ENCODE measurements at places on chromosomes 12 and 14.

GRCh38 chr14:96091941-96092411, 52.8 kb downstream of the C14orf132 start:
- no peak for DNase-seq

DNA sequence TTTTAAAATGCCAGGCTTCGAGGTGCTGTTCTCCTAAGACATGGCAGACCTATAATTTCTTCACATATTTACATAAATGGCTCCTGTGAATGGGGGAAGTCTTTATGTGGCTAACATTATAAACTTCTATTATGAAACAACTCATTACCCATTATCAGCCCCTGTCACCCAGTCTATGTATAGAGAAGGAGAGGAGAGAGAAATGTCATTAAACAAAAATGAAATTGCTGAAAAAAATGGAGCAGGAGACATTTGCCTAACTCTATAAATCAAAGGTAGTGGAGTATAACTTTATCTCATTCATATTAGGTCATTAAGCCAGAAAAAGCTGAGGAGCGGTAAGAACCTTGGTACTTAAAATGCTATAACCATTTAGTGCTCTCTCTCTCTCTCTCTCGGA, 71.9 kb upstream of the KRR1 start:
- no peak for DNase-seq

DNA sequence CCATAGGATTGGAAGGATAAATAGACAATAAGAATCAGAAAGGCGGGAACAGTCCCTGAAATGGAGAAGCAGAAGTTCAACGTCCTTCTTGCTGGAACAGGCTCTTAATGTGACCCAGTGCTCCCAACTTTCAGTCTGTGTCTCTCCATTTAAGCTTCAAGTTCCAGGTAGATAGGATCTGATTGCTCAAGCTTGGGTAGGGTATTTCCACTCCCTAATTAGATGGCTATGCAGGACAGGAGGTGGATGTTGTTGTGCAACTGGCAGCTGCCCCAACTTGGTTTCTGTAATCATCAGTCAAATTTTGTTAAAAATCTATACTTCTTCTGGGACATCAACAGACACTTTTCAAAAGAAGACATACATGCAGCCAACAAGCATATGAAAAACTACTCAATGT, 266.2 kb downstream of the C12orf75 start:
- no peak for DNase-seq

- DNase-seq = no peak
These were observed 25.8 kb downstream of the SLC39A9 start for GRCh38 chr14:69424149-69424923.

- DNase-seq = no peak
These were observed 126.0 kb upstream of the KITLG start for GRCh38 chr12:88706286-88706685.

- no peak for DNase-seq
These were observed 1.6 kb downstream of the GIT2 start for GRCh38 chr12:109994401-109995175.

- DNase-seq = no peak
These were observed 42.7 kb downstream of the AEBP2 start for GRCh38 chr12:19482036-19482435.

- DNase-seq = no peak
These were observed 684 bp upstream of the KLRF2 start for GRCh38 chr12:9880532-9881078.

- no peak for DNase-seq
These were observed 57.4 kb upstream of the KCNJ8 start for GRCh38 chr12:21831791-21832344.

DNA sequence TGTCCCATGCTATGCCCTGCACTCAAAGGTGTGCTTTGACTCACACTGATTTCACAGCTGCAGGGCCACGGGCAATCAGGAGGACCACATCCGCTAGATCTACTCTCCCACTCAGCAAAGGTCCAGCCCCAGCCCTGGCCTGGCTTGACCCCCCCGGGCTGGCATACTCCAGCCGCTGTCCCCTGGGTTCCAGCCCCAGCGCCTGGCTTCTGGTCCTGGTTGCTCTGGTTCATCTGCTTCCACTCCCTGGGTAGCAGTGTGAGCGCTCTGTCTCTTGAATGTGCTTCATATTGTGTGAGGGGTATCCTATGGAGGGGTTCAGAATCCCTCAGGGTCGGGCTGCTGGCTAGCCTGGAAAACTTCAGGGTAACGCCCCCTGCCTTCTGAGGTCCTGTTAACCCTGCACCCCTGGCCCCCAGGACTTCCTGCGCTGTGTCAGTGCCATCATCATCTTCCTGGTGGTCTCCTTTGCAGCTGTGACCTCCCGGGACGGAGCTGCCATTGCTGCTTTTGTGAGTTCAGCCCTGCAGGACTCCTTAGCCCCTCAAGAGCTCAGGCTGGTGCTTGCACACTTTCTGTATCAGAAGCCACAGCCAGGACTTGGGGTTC, 1.9 kb downstream of the CMTM5 start:
- DNase-seq = no peak

All from pons (tissue), 1 donor.